Hepatocyte (in vitro differentiated cells): ENCODE measurements at places on chromosomes 1 and 21.
A peak's percentile ranks its signal among the peaks of the same experiment; 100 is the strongest.

GRCh38 chr1:211646566-211646965 lies 28.9 kb downstream of the NEK2 start:
- DNase-seq = no peak

DNA sequence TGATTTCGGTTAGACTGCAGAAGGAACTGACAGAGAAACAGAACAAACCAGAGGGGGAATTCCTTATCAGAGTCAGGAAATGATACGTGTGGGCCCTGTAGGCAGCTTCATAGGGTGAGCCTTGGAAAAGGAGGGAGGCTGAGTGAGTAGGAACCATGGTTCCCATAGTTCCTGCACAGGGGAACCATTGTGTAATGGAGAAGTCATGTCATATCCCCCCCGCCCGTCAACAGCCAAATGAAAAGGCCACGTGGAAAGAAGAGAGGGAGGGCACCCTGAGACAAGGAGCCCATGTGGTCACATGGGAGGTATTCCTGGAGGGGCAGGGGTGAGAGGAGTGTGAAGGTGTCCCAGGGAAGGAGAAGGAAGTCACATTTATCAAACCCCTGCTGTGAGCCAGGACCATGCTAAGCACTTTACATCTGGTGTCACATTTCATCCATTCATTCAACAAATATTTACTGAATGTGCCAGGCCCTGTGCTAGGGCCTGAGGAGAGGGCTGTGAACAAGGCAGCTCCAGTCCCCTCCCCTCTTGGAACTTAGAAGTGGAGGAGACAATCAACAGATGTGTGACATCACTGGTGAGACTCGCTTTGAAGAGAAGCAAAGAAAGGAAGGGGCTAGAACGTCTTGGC lies 15.7 kb upstream of the FGR start:
- peak; percentile 39 for DNase-seq

GRCh38 chr1:115710859-115711624 lies 57.5 kb downstream of the CASQ2 start:
- DNase-seq = peak; percentile 76

GRCh38 chr1:174197088-174197487 lies 37.8 kb downstream of the RABGAP1L start:
- no peak for DNase-seq

DNA sequence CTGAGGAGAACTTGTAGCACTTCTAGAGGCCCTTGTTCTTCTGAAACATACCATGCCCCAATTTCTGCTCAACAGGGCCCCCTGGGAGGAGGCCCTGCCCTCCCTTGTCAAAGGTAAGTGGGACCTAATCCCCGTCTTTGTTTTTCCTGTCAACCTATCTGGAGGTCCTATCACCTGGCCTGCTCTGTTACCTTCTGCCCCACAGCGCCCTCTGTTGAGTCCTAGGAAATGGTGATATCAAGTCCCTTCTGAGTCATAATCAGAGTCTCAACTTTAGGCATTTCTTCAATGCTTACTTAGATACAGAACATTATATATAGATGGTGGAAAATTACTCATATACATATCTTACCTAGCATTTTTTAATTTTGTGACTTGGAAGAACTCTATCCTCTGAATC lies 28.2 kb upstream of the FCRL4 start:
- DNase-seq = peak; percentile 38
